Stimulated activated CD8-positive, alpha-beta memory T cell treated with anti-CD3 and anti-CD28 coated beads, Interleukin-12 subunit alpha, Interleukin-12 subunit beta, amount 100 ng/mL, for 1 hour (primary cell): ENCODE measurements at places on chromosomes 1 and 21.

DNA sequence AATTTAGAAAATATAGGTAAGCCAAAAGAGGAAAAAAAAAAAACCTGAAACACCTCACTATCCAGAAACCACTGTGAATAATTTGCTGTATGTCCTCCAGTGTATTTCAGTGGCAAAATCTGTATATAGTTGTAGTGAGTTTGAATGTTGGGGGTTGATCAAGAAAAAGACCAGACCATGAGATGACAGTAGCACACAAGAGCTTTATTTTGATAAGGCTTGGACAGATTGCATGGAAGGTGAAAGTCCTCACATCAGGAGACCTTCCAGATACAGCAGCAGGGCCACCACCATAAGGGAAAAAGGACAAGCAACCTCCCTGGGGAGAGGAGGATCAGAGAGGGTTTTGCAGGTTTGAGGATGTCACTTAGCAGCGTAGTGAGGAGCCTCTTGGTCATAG is 16.2 kb upstream of the C1orf115 start:
- DNase-seq = no peak

DNA sequence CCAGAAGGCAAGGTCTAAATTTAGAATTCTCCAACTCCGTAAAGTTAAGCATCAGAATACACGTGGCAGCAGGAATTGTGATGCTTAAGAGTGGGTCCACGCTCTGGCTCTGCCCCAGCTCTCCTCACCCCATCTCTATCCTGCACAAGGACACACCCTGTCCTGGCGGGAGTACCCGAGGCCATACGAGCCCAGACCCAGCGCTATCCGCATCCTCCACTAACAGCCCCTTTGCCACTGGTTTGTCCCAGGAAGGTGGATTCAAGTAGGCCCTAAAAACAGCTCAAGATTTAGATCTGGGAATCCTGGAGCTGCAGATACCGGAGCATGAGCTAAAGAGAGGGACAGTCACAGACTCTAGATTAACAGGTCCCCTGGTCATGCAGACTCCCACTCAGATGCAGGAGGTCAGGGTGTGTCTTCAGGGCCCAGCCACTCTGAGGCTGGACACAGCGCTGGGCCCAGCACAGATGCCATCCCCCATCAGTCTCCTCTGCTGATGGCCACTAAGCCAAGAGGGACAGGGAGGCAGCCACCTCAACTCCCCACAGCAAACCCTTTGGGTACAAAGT is 393.3 kb downstream of the NPHP4 start:
- no peak for DNase-seq

DNA sequence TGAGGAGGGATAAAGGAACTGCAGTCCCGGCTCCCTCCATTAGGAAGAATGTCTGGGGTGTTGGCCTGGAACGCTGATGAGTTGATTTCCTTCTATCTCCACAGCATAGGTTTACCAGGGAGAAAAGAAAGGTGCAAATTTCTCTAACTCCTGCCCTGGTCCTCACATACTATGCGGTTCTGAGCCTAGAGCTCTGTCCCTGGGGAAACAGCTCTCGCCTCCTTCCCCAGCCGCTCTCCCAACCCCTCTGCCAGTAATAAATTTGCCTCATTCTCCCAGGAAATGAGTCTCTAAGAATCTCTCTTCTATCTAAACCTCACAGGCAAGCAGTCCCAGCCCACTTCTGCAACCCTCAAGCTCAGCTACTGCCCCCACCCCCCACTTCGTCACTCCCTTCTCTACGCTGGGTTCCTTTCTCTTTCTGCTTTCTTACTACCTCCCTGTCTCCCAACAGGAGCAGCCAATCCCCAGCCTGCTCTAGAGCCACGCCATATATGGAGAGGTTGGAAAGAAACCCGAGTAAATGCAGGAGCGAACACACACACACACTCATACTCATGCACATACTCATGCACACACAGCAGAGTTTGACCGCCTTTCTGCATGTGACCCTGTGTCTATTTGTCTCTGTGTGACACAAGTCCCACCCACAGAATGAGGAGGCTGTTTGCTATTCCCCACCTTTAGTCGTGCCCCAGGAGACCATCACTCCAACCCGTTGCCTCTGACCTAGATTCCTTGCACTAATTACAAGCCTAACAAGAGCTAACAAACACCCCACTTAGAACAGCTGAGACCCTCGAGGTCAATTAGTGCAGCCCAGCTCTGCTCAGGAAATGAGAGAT is 13.4 kb downstream of the PLEKHO1 start:
- no peak for DNase-seq

- no peak for DNase-seq
These were observed 39.5 kb upstream of the UBE2U start for GRCh38 chr1:64163970-64164369.

GRCh38 chr1:194339471-194339870 is 1153.1 kb upstream of the B3GALT2 start:
- DNase-seq = no peak

DNA sequence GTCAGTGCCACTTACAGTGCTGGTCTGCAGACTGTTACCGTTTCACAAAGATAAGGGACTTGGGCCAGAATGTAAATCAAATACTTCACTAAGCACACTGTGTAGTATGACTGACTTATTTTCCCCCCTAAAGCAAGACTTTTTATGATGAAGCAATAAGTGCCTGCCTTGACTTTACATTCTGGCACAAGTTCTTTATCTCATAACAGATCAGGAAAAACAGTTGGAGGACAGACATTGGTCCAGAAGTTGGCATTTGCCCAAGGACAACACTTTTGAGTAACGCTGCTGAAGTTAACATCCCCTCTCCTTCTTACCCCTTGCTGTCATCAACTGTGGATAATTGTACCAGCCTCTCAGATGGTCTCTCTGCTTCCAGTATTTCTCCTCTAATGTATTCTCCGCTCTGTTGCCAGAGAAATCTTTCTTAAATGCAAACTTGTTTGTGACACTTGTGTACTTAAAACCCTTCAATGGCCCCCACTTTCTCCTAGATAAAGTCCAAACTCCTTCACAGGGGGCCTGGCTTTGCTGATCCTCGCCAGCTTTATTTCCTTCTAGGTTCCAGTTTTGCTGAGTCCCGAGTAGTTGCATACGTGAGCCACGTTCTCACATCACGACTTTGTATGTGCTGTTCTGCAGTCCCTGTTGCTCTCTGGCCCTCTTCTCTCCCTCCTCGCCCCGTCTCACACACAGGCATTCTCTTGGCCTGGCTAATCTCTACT is 45.7 kb downstream of the S1PR1 start:
- DNase-seq = no peak

- DNase-seq = no peak
These were observed 9.5 kb upstream of the TARS2 start for GRCh38 chr1:150477733-150478132.

GRCh38 chr1:178581351-178582303 is 68.7 kb downstream of the TEX35 start:
- DNase-seq = no peak

GRCh38 chr1:39230261-39231190 is 26.0 kb downstream of the MACF1 start:
- DNase-seq = no peak

DNA sequence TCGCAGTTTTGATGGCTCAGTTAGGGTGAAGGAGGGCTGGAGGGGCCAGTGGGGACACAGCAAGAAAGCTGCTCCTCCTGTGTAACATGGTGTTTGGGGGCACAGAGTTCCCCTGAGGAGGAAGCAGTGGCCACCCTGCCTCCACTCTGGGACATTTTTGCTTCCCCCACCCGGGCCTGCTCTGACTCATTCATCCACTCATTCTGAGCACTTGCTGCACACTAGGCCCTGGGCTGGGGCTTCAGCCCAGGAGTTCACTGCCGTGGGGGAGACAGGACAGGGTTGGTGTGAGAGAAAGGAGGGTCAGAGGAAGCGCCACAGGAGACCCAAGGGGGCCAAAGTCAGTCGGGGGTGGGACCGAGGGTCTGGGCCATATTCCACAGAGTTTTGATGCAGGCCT is 41.4 kb upstream of the ACOT11 start:
- DNase-seq = no peak

GRCh38 chr1:94296018-94296417 is 58.6 kb upstream of the ARHGAP29 start:
- DNase-seq = no peak

GRCh38 chr1:245485996-245486395 is 331.2 kb downstream of the KIF26B start:
- DNase-seq = no peak

GRCh38 chr1:64516301-64516700 is 46.4 kb downstream of the CACHD1 start:
- DNase-seq = no peak

DNA sequence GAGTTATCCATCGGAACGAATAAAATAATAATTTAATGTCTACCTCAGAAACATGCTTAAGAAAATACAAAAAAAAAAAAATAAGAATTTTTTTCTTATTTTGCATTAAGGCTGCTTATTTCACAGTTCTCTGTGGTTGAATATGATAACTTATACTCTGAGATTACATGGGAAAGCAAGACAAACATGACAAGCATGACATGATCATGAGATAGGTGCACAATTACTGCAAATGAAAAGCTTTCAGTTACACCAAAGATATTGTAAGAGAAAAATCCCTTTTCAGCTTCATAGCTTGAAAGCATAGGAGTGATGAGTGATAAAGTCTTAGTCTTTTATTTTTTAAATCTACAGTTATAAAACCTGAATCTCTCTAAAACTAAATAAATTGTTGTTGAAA is 154.1 kb downstream of the BRINP3 start:
- no peak for DNase-seq

DNA sequence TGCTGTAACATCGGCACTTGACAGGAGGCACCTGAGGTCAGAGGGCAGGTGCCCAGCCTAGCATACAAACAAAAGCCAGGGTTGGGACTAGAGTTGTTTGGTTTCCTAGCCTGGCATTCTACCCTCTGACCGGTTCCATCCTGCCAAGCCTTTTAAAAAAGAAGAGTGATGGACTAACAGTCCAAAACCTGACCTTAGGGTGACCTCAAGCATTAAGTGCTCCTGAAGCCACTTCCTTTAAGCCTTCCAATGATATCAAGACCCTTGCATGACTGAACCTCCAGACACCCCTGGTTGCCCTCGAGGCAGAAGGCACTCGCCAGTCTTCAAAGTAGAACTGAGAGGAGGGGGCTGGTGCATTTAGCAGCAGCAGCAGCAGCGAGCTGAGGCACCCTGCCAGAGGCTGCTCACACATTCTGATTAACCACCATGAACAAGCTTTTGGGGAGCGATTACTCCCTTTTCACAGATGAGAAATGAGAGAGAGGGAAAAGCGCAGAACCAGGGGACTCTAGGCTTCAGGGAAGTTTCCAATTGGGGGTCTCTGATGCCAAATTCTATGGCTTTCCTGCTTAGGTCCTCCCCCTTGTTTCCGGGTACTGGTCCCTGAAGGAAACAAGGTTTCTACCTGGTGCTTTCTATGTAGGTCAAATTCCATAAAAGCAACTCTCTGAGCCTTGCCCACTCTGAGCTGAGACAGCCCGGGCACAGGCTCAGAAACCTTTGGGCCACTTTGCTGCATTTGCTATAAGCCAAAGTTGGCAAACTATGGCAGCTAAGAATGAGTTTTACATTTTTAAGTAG is 9.2 kb downstream of the SLC2A1 start:
- DNase-seq = no peak

GRCh38 chr1:219459351-219460080 is 153.4 kb downstream of the ZC3H11B start:
- no peak for DNase-seq

GRCh38 chr1:115666702-115667101 is 24.9 kb downstream of the VANGL1 start:
- no peak for DNase-seq
